ENCODE measurements at places on chromosomes 13 and 19. TPM values are rescaled to one million over a fixed set of nuclear protein-coding genes. Genes with fewer than 3 reads are reported as not detected.

Gene LYPD5
- 0.61 TPM for total RNA-seq

Gene METTL21C
- total RNA-seq, result not detected

Gene RNASEH2A
- total RNA-seq, result 5.5 TPM

Gene LMTK3
- 2.6 TPM for total RNA-seq

Gene GNA15
- total RNA-seq, result 1.9 TPM

Gene HIPK4
- not detected for total RNA-seq

Gene CLIP3
- total RNA-seq, result 4.6 TPM

Gene DACH1
- 3.2 TPM for total RNA-seq

Gene SERP2
- total RNA-seq, result 6.0 TPM

Gene SPHK2
- total RNA-seq, result 37.9 TPM

Gene HS6ST3
- not detected for total RNA-seq

Gene LRP3
- 7.4 TPM for total RNA-seq

Gene GPR12
- not detected for total RNA-seq

Gene SH2D3A
- total RNA-seq, result 80.5 TPM

Gene SNRNP70
- 257 TPM for total RNA-seq

Gene SYMPK
- 61.1 TPM for total RNA-seq

Gene ACER1
- total RNA-seq, result not detected

Gene ATP1A3
- not detected for total RNA-seq

Gene DCT
- 0.10 TPM for total RNA-seq

Gene CYP4F12
- total RNA-seq, result 62.8 TPM

Gene MAG
- not detected for total RNA-seq

Gene OR4F17
- not detected for total RNA-seq

Gene CGB1
- not detected for total RNA-seq

Gene MAST1
- 0.69 TPM for total RNA-seq

Gene S1PR2
- total RNA-seq, result 8.4 TPM

Gene MYO1F
- total RNA-seq, result 8.5 TPM

Gene EPS8L1
- total RNA-seq, result 79.6 TPM

Gene PSG3
- not detected for total RNA-seq

Gene LGALS7
- not detected for total RNA-seq

Gene PLK5
- total RNA-seq, result 0.16 TPM

Gene ZNF154
- total RNA-seq, result 0.72 TPM

Gene IFNL2
- not detected for total RNA-seq

Gene ZNF428
- total RNA-seq, result 19.4 TPM

Gene TNNI3
- not detected for total RNA-seq

Gene ZNF578
- total RNA-seq, result 2.6 TPM

Gene ATP12A
- total RNA-seq, result not detected

Gene NACC1
- 58.9 TPM for total RNA-seq

Gene NALCN
- total RNA-seq, result 0.12 TPM

Gene ZNF582
- 1.6 TPM for total RNA-seq

Gene YJEFN3
- total RNA-seq, result 10.6 TPM

Gene BRME1
- total RNA-seq, result 5.5 TPM

Gene PPFIA3
- 19.6 TPM for total RNA-seq

Gene TSHZ3
- 1.6 TPM for total RNA-seq

Measured in mucosa of descending colon (tissue), 3 donors.